ENCODE measurements at places on chromosomes 12 and 14.
A peak's percentile ranks its signal among the peaks of the same experiment; 100 is the strongest.

DNA sequence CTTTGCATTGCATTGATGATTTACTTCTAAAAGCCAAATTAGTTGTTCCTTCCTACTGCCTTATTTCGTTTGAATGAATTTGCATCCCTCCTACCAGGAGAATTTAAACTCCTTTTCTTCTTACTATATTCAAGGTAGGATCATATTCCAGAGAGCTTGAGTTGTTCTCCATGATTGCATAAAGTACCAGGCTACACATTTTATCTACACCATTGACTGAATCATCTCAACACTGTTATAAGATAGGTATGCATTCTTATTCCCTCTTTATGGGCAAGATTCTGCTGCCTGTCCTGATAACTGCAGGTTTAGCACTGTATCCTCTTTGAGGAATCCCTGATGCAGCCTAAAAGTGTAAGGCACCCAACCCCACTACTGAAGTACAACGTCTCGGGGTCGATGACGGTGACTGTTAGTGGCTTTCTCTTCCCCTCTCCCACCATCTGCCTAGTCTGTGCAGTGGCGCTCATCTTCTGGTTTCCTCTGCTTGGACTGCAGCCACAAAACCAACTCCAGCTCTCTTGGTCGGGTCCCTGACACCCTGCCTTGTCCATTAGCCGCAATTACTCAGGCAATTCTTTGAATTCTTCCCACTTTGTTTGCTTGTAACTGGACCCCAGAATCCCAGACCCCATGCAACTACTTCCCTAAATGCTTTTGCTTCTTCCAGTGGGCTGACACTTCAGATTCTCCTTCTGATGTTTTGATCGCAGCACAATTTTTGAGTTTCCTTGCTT, 44.4 kb upstream of the STXBP6 start:
- DNase-seq = peak; percentile 14

- DNase-seq = peak; percentile 35
These were observed 750 bp upstream of the DBX2 start for GRCh38 chr12:45051572-45052125.

- no peak for DNase-seq
These were observed 52.8 kb downstream of the PTHLH start for GRCh38 chr12:27919671-27920235.

DNA sequence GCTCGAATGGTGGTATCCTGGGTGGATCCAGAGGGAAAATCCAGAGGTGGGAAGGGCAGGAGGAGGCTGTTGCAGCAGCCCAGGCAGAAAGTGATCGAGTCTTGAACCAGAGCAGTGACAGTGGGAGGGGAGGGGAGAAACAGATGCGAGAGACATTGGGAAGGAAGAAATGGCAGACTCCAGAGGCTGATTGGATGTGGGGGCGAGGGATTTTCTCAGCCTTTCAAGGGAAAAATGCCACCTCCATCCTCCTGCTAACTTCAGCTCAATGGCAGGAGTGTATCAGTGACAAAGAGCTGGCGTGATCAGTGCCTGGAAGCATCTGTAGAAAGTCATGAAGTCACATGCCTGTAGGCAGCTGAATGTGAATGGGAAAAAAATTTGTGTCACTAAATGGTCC, 38.6 kb upstream of the NRXN3 start:
- DNase-seq = no peak

DNA sequence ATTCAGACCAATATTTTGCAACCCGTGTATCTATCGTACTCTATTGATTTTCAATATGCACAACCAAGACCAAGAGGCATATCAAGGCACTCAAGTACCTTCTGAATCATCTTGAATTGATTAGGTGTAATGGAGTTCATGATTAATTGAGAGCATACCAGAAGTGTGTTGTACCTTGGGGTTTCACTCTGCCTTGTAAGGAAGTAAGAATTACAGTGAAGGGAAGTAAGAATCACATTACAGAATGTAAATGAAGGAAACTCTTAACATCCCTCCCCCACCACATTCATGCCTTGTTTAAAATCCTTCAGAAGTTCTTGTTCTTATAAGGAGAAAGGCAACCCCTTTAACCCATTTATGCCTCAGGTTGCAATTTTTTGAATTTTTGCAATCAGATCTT, 5.4 kb upstream of the MGAT4C start:
- no peak for DNase-seq

- DNase-seq = no peak
These were observed 76.5 kb downstream of the WNK1 start for GRCh38 chr12:828726-829395.

DNA sequence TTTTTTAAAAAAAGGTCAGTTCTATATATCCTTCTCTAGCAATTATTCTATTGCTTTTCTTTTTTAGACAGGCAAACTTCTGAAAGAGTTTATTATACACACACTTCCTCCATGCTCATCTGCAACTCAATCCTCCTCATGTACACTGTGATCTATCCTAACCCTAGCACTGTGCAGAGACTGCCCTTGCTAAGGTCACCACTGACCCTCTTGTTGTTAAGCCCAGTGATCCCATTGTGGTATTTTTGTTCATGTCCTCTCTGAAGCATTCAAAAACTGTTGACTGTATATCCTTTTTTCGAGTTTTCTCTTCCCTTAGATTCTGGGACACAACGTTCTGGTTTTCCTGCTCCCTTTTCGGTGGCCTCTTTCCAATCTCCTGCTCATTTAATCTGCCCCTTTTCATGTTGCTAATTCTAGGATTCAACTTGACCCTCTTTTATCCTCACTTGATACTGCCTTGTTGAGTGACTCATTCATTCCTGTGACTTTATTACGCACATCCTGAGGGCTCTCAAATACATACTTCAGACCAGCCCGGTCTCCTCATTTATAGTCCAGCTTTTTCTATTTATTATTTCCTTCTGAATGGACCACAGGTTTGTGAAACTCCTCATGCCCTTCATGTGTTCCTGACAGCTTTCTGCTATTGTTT, 53.9 kb upstream of the PTPRB start:
- DNase-seq = peak; percentile 43

- peak; percentile 66 for DNase-seq
These were observed 155.3 kb downstream of the PDE3A start for GRCh38 chr12:20523658-20524057.

DNA sequence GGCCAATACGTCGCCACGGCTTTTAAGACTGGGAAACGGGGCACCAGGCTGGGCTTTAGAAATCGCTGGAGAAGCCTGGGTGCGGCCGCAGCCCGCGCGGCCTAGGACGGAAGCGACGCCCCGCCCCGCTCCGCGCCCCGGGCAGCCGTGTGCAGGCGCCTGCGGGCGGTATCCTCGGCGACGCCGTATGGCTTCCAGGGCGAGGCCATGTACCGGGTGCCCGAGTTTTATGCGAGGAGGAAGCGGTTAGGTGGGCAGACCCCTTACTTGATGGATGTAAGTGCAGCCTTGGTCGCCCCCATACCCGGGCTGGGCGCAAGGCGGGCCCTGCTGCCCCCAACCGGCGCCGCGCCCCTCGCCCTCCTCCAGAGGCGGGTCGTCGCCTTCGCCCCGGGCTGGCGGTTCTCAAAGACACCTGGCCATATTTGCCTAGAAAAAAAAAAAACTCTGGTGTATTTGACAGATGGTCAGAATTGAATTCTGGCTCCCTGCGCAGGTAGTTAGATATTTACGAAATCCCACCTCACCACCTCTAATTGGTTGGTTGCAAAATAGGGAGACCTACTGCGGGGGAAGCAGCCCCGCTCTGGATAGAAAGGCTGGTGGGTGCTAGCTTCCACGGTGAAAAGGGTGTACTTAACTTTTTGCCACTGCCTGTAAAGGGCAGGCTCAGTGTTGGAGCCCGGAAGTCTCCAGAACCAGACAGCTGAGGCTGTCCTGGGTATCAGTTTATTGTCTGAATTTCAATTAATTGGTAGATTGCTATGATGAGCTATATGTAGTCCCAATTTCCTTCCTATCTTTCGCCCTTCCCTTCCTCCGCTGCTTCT, at the start of gene PPP1R36:
PPP1R36 (plus strand) TSS at position 171 of the 830 bp plus-strand sequence; CDS start at position 208, 37 bp downstream.
- DNase-seq = peak; percentile 71

GRCh38 chr14:33343016-33343415, 404.3 kb downstream of the NPAS3 start:
- DNase-seq = peak; percentile 38

DNA sequence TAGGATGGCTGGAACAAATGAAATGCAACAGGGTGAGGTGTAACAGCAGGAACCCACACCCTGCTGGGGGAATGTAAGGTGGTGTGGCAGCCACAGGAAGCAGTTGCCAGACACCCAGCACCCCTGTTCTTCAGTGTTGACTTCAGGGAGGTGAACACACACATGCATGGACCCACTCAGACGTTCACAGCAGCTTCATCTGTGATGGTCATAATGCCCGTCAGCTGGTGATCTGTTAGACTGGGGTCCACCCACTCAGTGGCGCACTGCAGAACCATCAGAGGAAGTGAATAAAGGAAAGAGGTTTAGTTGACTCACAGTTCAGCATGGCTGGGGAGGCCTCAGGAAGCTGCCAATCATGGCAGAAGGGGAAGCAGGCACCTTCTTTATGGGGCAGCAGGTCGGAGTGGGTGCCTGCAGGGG, 22.7 kb upstream of the TEX22 start:
- DNase-seq = peak; percentile 16

DNA sequence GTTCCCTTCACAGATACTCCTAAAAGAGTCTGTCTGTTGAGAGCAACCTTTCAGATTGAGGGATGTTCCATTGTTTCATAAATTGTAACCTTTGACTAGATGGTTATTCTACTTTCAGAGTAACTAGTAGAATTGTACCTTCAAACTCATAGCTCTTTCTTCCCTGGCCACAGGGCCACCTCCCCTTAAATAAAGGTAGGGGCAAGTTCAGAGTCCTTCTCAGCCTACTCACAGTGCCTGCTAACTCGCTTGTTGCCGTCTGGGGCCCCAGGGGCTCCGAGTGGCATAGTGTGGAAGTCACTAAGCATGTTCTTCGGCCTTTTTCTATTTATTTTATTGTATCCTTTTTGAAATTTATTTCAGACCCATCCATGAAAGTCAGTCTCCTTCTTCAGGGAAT, 250.4 kb downstream of the ALX1 start:
- no peak for DNase-seq

DNA sequence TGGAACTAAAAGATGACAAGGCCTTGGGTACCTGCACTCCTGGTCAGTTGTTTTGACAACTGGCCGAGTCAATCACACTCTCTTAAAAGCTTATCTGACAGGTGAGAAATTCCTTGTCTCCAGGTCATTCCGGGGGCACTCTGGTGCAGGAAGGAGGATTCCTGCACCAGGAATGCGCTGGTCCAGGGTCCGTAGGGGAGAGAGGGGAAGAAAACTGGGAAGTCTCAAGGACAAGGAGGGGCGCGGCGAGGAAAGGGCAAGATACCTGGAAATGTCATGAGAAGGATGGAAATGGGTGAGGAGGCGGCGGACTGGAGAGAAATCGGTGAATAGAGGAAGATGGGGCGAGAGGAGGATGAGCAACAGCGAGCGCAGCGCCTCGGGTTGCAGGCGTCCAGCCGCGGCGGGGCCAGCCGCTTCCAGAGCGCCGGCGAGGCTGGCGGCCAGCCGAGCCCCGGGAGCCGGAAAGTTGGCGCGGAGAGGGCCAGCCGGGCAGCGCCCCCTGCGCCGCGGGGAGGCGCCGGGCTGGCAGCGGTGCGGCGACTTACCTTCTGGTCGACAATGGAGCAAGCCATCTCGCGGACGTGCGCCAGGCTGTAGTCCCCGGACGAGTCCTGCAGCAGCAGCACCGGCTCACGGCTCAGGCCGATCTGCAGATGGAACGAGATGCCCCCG, 809 bp downstream of the PRKD1 start:
- DNase-seq = peak; percentile 75

DNA sequence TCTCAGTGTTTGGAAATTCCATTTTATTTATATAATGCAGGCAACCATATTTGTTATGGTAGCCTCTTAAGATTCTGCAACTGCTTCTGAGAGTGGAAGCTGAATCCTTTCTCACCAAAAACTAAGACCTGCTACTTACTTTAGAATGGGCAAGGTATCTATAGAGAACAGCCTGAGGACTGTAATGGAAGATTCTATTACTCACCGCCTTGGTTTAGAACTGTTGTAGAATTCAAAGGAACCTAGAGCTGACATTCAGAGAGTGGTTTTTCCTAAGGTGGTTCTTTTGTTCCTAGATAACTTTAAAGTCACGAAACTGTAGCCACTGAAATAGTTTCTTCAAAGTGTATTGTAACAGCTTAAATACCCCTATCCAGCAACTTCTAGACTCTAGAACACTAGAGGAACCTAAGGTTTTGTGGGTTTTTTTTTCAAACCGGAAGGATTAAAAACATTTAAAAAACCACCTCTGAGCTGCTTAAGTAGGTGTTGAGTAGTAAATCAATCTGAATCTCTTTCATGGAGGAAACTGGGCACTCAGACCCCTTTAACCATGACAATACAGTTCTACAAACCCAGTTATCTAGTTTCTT, 4.2 kb downstream of the TDP1 start:
- DNase-seq = no peak

DNA sequence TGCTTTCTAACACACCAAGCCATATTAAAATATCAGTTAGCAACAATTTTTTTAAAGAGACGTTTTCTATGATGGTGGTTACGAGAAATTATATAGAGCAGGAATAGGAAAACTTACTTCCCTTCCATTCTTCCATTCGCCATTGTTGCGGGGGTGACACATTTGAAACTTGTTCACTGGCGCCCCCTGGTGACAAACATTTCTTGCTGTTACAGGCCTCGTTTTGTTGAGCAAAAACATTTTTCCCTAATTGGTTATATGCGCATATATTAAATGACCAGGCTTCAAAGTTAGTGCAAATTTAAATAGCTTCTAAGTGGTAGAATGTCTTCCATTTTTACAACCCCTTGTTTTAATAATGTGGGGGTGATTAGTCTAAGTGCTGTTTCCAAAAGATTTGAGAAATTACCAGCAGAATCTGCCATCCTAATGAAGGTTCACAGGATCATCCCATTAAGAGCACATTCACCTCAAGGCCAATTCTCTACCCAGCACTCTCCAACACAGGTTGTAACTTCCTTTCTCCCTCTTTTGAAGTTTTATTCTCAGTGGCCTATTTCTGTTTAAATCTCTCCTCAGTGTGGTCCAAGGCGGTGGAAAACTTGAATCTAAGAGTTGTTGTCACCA, 1124.7 kb downstream of the FLRT2 start:
- DNase-seq = peak; percentile 20

DNA sequence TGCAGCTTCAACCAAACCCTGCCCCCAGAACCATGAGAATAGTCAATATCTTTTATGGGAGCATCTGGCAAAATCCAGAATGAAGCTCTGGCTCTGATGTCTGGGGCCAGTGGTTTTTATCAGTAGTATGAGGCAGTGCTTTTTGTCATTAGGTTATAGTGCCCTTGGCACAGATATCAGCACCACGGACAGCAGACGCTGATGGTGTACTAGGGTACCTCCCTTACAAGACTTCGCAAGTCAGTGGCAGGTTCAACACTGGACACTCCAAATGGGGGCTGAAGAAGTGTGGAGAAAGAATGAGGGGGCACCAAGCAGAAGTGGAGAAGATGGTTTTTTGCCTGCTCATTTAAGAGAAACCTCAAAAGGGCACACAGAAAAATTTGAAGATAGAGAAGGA, 68.2 kb upstream of the E2F7 start:
- DNase-seq = peak; percentile 68

- no peak for DNase-seq
These were observed 35.9 kb downstream of the CD9 start for GRCh38 chr12:6235906-6236640.
